ENCODE measurements at places on chromosomes 6 and 20.

DNA sequence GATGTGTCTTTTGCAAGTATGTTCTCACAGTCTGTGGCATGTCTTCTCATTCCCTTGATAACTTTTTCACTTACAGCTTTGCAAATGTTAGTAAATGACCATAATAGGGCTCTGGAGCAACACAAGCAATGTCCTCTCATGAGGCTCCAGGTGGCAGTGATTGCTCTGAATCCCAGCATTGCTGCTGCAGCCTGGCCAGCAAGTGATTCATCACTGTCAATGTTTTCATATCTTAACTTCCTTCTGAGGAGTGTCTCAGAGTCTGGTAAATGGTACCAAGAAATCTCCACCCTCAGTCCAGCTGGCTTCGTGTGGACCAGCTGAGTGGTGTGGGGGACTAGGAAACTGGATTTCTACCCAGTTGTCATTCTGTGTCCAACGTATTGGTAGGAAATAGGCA is 139.6 kb downstream of the MYLK4 start:
- DNase-seq: peak; percentile 68

DNA sequence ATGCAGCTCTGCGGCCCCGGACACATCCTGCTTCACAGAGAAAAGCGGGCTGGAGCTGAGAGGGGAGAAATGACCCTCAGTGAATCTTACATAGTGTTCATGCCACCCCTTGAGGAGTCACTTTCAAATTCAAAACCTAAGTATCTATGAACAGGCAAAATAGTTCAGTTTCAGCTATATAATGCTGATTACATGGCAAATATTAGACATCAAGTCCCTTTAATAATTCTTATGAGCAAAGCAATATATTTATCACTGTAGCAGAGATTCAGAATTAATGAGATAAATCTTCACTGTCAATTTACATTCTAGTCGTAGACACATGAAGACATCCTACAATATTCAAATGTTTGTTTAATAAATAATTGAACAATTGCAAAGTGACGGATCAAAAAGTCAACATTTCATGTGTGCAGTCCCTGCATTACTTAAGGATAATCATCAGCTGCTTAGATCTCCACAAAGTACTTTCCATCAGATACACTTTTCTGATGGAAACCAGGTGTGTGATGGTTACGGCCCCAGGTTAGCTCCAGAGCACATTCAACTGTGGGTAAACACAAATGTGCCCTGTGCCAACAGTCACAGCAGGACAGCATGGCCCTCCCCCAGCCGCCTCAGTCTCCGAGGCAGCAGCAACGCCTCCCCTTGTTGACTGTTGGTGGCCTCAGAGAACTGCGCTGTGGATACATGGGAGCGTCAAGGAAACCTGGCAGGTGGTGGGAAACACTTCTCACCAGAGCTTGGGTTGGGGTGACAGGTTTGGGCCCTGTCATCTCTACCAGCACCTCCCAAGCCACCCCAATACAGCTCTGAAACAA is 787 bp upstream of the PRR18 start:
- no peak for DNase-seq

DNA sequence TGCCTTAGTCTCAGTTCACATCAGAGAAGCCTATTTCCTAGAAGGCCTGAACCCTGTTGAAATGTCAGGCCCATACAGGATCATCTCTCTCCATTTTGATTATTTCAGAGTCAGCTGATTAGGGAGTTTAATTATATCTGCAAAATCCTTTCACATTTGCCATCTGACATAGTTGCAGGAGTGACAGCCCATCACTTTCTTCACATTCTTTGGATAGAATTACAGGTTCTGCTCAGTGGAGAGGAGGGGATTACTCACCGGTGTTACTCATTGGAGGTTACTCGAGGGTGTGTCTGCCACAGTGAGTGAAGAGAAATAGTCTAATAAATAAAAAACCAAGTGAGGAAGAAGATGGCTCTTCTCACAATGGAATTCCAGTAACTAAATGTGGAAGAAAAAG is 216.8 kb downstream of the TMEM242 start:
- peak; percentile 42 for DNase-seq

DNA sequence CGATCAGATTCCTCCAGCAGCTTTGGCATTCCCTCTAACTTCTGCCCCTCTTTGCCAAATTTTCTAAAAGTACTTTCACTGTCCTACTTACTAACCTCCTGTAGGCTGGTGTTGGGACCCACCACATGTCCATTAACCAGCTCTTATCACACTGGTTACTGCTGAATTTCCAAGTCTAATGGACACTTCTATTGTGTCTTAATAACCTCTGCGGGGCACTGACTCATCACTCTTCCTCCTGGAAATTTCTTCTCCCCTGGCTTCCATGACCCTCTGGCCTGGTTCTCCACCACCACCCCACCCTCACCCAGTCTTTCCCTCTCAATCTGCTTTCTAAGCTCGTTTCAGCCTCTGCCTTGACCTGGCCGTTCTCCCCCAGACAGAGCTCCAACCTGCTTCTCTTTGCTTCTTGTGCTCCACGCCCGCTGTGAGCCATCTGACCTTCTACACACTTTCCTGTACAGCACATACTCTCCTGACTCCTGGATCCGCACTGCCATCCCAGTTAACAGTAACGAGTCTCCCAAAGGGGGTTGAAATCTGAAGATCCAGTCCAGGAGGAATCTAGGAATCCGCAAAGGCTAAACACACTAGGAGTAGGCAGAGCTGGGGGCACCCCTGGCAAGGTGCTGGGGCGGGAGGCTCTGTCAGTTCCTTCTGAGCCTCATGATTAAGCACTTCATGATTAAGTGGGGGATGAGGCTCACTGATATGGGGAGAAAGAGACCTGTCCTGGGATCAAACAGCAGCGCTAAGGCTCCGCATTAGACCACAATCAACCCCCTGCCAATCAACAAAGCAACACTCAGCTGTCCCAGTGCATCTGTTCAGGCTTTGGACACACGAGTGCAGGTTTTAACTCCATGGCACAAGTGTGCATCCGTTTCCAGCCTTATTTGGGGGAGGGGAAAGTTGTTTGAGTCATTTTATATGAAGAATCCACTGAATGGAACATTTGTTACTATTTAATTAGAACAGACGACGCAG is 146.3 kb downstream of the LY86 start:
- DNase-seq: peak; percentile 57

- DNase-seq: no peak
Observed at GRCh38 chr6:105272786-105273185, 93.0 kb upstream of the POPDC3 start.

DNA sequence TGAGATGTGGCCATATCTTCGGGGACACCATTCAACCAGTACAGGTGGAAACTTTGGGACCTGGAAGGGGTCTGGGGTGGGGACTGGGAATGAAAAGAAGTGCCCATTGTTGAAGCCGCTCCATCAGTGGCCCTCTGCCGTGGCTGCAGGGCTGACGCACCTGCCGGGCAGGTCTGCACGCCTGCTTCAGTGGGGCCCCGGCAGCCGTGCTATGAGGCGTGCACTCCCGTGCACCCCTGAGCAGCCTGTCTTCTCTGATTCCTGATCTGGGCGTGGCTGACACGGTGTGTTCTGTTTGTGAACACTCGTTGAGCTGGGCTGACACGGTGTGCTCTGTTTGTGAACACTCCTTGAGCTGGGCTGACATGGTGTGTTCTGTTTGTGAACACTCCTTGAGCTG is 155.9 kb downstream of the TAF4 start:
- DNase-seq: no peak

DNA sequence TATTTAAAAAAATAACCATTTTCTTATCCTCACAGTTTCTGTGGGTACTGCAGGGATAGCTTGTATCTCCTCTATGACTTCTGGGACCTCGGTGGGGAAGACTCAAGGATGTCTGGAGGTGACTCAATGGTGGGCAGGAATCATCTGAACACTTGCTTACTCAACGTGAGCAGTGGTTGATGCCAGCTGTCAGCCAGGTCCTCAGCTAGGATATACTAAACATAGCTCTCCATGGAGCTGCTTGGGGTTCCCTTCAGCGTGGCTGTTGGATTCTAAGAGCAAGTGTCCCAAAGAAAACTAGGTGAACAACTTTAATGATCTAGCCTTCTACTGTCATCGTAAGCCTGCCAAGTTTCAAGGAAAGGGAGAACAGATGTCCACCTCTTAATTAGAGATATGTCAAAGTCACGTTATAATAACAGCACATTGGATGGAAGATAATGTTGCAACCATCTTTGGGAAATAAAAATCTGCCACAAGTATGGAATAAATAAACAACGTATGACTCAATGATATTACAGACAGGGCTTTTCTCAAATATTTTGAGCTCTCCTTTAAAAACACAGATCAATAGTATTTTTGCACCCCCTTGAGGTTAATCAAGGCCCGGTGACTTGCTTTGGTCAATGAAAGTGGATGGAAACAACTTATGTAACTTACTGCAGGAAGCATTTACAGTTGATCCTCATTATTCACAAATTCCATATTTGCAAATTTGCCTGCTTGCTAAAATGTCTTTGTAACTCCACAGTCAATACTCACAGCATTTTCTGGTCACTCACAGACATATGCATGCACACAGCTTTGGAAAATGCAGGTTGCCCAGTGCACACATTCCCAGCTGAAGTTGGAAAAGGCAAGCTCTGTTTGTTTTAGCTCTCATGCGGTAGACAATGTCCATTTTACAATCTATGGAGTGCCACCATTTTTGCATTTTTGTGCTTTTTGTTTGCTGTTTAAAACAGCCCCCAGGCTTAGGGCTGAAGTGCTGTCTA is 6.6 kb upstream of the HEBP2 start:
- no peak for DNase-seq

DNA sequence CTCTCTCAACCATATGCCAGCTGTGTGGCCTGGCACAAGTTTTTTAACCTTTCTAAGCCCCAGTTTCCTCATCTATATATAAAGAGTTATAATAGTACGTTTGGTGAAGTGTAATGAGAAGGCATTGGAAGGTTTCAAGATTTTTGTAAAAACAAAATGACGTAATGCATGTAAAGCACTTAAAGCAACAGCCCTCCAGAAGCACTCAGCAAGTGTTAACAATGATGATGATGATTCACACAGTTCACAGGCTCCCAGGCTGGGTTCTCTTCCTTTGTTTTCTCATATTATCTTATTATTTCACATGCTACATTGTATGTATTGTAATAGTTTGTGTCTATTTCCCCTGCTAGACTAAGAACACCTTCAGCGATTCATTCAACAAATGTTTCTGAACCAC is 6.2 kb downstream of the CEP250 start:
- DNase-seq: no peak

DNA sequence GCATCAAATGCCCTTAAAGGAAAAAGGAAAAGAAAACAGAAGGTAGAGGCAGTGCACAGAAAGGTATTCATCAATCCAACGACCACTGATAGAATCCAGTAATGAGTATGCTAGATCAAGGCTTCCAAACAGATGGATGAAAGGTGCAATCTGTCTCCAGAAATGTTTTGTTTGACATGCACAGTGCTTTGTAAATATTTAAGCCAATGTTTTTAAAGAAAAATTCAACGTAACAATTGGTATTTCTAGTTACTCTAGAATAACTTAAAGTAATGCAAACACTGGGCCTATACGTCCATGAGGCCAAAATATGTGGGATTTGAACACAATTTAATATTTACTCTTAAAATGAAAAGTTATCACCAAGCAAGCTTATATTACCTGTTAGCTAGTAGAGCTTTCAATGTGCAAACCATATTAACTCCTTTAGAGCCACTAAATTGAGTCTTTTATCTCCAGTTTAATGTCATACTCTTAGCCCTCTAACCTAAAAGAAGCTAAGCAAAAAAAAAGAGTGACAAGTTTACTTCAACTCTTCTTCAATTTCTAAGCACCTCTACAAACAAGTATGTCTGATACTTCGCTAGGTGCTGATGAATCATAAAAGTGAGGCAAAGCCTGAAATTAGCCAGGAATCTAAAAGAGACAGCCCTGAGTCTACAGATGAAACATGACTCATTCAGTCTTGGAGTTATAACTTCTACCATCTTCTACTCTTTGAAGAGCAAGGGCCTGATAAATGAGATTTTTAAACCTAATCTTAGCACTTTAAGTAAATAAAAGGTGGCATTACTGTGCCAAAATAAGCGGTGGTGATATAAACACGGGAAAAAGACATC is 169.8 kb downstream of the PTPRK start:
- peak; percentile 21 for DNase-seq

DNA sequence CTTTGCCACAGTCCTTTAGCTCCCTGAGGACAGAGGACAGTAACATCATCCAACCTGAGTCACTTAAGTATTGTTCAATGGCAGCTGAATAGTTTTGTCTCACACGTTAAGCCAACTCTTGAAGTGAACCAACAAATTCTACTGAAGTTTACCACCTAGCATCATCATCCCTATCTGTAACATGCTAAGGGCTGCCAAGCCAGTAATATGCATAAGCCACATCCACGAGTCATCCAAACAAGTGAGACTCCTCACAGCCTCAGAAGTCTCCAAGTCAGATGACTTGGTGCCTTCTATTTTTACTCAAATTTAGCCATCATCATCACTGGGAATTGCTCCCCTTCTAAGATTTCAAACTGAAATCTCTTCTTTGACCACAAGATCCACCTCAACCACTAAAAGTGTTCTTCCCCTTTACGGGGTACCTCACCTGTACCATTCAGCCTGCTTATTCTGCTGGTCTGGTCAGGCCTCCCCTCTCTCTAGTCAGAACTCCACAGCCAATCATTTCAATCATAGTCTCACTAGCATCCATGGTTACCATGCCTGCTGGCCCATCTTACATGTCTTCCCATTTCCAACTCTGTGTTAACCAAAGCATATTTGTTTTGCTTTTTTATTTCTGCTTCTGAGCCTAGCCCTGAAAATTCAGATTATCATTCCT is 73.7 kb downstream of the DTNBP1 start:
- DNase-seq: peak; percentile 74

- peak; percentile 78 for DNase-seq
Observed at GRCh38 chr6:142474531-142475289, 172.9 kb downstream of the ADGRG6 start.

DNA sequence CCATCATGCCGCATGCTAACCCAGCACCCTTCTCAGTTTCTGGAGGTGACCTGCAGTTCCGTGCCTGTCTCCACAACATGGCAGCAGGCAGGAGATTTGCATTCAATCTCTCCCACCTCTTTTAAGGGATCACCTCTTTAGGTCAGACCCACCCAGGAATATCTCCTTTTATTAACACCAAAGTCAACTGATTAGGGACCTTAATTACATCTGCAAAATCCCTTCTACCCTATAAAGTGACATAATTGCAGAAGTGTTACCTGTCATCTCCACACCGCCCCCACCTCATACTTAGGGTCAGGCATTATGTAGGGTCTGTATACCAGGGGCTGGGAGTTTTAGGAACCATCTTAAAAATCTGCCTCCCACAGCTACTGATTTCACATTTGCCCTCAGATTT is 267.5 kb downstream of the TMEM242 start:
- no peak for DNase-seq

DNA sequence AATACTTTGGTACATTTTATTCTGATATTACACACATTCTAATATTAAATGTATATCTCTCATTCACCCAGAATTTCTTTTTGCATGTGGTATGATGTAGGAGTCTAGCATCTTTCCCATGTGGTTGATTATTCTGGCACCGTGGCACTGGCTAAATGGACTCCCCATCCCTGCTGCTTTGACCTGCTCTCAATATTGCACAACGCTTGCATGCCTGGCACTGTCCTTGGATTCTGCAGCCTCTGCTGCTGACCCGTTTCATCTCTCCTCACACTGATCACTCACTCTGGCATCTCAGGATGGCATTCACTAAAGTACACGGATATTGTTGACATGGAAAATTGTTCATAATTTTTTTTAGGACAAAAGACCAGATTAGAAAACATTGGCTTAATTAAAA is 11.5 kb upstream of the DACT2 start:
- DNase-seq: no peak

- peak; percentile 83 for DNase-seq
Observed at GRCh38 chr20:51434580-51435247, 107.8 kb downstream of the NFATC2 start.

GRCh38 chr6:150666071-150666470 is 66.4 kb downstream of the PLEKHG1 start:
- peak; percentile 5 for DNase-seq

All from fibroblast of the aortic adventitia (primary cell).